ENCODE measurements at places on chromosomes 2 and 18.

- peak; percentile 87 for DNase-seq
Measured at GRCh38 chr2:96485751-96486651, 19.2 kb downstream of the NEURL3 start.

DNA sequence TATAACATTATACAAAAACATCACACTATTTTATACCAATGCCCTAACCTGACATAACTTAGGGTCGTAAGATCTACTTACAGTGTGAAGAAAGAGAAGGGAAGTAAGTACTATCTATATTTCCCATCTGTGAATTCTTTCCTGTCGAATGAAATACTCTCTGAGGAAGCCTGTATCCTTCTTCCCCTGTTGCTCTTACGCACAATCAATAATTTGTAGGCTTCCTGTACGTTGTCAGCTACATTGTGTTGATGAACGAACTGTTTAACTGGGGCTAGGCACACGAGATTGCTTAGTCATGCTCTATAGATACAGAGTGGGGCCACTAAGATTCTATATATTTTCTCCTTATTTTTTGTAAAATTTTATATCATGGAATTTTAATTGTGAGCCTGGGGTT lies 1125.0 kb upstream of the CELF4 start:
- no peak for DNase-seq

DNA sequence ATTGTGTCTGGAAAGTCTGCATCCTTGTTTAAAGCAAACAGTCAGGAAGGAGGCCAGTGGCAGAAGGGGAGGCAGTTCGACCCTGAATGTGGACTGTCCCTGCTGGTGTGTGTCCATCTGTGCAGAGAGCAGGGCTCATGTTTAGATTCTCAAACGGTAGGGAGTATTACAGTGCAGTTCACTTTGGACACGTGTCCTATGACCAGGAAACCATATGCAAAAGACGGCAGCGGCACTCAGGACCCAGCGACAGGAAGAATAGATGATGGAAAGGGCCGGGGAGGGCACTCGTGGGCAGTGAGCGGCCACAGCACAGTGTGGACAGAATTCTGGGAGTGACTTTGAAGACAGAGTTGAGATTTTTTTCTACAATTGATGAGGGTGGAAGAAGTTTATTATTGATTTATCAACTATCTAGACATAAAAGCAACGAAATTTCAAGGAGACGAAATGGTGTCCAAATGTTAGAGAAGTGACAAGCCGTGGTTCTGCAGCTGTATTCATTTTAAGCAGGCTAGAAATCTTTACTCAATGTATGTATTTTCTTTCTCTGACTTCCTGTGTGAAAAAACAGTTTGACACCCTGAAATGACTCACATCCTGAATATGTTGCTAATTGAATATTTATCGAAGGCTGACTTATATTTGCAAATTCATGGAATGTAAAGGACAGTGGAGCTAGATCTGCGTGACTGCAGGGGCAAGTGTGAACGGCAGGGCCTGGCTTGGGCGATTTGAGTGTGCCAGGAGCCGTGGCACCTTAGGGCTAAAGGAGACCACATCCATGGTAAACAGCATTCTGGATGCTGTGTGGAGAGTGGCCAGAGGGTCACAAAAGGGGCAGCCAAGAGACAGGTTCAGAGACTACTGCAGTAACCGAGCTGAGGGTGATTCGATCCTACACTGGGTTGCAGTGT lies 214.2 kb downstream of the PTGR3 start:
- peak; percentile 8 for DNase-seq

GRCh38 chr2:56971383-56971974 lies 787.7 kb downstream of the CCDC85A start:
- no peak for DNase-seq

DNA sequence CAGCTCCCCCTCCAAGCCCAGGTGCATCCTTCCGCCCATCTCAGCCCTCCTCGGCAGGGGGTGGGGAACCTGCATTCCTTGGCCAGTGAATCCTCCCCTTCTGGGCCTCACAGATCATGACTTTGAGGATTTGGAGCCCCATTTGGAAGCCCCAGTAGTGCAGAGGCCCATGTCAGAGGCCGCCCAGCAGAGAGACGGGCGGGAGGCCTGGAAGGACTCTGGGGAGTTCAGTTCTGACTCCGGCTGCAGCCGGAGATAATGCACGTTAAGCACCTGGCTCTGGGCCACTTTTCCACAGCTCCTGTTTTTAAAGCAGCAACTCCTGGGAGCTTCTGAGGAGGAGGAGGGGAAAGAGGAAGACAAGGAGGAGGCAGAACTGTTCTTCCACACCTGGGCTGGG lies 14.9 kb downstream of the ATOH8 start:
- no peak for DNase-seq

DNA sequence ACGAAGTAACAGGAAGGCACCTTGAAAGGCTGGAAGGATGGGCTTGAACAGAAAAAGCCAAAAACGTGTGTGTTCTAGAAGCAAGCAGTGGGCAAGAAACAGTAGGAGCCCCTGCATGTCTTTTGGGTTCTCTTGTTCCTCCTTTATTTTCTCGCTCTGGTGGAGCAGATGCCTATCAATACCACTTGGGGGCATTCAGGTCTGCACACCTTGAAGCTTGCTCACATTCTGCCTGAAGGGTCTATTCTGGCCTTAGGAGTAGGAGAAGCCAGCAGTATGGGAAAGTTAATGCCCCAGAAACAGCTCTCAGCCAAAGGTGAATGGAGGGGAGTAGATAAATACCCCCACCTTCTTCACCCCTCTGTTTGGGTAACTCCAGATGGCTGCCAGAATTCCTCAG lies 204.5 kb downstream of the TXNL1 start:
- no peak for DNase-seq

GRCh38 chr2:68646303-68646702 lies 2.9 kb downstream of the PROKR1 start:
- DNase-seq: no peak

GRCh38 chr2:45774688-45775244 lies 123.3 kb downstream of the PRKCE start:
- no peak for DNase-seq

DNA sequence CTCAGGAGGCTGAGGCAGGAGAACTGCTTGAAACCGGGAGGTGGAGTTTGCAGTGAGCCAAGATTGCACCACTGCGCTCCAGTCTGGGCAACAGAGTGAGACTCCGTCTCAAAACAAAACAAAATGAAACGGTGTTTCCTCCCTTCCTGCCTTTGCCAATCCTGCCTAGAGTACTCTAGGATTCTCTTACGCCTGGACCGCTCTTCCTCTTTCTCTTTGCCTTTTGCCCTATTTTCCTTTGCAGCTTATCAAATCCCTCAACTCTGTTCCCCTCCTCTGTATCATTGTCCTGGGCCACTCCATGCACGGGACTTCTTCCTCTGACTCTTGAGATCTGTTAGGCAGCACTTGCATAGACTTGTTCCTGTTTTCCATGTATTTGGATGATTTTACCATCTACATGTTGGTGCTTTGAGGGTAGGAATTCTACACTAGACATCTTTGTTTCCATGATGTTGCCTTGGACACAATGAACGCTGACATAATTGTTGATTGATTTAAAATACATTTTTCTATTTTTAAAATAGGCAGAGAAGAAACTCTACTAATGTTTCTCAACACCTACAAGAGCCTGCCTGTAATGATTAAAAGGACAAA lies 24.8 kb upstream of the ACYP2 start:
- no peak for DNase-seq

GRCh38 chr2:47072728-47073191 lies 82.3 kb downstream of the STPG4 start:
- DNase-seq: peak; percentile 84

GRCh38 chr18:63476668-63477067 lies at the start of gene SERPINB5:
TSS of gene SERPINB5 (plus strand) at chr18:63476958. CDS start at chr18:63484429, 7,471 bp downstream.
- no peak for DNase-seq

- DNase-seq: no peak
Measured at GRCh38 chr2:40255103-40255502, 196.8 kb downstream of the SLC8A1 start.

DNA sequence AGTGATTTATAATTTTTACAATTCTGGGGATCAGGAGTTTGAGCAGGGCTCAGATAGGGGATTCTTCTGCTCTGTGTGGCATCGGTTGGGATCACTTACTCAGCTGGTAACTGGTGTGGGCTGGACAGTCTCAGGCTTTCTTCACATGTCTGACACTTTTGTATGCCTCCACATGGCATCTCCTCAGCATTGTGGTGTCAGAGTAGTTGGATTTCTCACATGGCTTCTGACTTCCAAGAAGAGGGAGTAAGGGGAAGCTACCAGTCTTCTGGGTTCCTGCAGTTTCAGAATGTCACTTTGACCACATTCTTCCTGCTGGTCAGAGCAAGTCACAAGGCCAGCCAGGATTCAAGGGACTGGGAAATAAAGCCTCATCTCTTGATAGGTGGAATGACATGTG lies 55.6 kb downstream of the NCOA1 start:
- DNase-seq: no peak

DNA sequence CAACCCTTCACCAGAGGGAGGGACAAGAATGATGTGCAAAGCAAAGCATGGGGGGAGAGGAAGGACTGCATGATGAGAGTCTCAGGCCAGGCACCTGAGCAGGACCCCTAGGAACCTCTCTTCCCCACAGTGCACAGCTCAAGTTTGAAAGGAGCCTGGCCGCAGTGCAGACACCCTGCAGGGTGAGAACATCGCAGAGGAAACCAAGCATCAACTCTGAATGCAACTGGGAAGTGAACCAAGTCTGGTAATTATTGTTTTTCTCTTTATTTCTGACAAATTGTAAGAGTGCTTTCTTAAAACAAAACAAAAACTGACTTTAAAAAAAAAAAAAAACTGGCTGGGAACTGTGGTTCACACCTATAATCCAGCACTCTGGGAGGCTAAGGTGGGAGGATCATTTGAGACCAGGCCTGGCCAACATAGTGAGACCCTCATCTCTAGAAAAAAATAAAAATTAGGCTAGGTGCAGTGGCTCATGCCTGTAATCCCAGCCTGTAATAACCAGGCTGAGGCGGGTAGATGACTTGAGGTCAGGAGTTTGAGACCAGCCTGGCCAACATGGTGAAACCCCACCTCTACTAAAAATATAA lies 15.3 kb downstream of the NPC1 start:
- DNase-seq: no peak

DNA sequence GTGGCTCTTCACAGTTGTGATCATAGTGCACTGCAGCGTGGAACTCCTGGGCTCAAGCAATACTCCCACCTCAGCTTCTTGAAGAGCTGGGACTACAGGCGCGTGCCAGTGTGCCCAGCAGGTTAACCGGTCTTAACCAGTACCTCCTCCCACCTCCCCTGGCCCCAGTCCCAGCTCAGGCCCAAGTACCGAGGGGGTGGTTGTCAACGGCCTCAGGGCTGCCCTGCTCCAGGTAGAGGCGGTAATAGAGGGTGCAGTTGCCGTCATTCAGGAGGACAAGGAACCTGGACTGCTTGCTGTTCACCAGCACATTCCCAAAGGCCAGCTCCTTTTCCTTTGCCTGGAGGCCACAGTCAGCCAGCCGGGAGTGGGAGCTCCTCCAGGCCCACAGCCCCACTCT lies 19.7 kb downstream of the CFAP65 start:
- no peak for DNase-seq

DNA sequence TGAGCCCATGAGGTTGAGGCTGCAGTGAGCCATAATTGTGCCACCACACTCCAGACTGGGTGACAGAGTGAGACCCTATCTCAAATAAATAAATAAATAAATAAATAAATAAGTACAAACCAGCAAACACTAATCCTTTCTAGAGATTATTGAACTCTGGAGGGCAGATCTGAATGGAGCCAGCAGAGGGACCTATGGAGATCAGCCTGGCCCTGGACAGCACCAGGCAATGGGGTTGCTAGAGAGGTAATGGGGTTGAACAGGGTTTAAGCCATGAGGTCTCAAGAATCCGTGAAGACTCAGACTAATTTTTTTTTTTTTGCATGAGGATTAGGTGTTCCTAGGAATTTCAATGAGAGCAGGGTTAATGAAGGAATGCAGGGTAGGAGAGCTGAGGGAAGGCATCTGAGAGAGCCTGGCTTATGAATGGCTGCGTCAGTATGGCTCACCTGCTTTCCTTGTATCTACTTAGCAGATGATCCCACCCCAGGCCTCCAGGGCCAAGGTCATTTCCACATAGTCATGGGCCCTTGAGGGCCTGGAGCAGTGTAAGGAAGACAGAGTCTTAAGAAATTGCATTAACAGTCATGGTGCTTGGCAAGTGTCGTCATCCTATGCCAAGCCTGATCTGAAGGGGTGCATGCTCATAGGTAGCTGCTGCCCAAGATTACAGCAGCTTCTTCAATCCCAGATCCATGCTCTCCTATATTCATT lies 34.6 kb upstream of the IL37 start:
- no peak for DNase-seq

DNA sequence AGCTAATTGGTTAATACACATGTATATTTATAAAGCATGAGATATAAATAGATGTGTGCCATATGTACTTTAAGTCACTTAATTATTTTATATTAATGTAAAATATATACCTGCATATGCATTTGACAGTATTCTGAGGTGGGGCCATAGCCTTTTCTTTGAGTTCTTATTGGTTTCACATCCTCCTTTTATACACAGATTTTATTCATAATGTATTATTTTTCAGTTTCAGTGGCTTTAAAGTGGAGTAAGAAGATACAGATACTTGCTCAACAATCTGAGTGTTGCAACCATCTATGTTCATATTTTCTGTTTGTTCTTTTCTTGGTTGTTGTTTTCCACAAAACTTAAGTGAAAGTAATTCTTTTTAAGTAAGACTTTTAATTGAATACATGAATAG lies 436.5 kb downstream of the RND3 start:
- DNase-seq: no peak

DNA sequence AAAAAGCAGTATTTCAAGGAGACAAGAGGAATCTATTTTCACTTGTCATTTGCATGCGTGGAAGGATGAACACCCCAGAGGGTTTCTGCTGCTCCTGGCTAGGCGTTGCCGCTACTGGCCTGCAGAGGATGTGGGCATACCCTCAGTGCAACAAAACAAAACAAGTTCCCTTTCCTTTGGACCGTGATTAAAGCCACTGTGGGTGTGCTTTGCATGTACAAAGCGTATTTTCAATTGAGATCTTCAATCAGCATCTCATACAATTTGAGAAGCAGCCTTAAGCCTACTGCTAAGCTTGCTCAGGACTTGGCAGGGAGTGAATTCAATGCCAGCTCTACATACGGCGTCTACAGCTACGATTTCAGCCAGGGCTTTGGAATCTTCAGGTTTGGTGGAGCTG lies 298.4 kb downstream of the LPIN1 start:
- DNase-seq: peak; percentile 78

DNA sequence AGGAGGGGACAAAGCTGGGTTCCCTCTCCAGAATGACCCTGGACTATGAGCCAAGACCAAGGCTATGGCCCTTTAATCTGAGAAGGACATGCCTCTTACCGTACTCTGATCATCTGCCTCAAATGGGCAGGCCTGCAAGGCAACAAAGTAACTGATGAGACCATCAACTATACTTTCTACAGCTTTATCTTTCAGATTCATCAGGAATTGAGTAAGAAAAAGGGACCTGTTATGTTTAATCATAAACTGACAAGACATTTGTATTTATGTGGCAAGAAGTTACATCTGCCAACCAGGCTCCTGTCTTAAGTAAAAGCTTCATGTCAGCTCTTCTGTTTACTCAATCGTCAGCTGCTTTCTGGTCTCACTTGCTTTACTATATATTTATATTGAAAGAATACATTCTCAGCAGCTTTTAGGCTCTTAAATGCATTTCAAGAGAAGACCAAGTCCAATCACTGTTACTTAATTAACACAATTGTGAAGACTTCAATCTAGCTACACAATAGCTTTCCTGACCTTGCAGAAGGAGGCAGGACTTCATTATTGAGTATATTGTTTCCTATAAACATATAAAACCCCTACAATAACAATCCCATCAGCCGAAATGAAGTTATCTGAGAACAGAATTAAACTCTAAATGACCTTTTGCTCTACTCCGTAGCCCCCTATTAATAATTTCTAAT lies 163.8 kb downstream of the ETAA1 start:
- DNase-seq: no peak

GRCh38 chr2:63613391-63613901 lies 24.7 kb downstream of the MDH1 start:
- DNase-seq: no peak

GRCh38 chr18:58893388-58894099 lies 28.9 kb downstream of the ZNF532 start:
- no peak for DNase-seq

Data from B cell (primary cell).